ENCODE measurements at places on chromosomes 2 and 18.

DNA sequence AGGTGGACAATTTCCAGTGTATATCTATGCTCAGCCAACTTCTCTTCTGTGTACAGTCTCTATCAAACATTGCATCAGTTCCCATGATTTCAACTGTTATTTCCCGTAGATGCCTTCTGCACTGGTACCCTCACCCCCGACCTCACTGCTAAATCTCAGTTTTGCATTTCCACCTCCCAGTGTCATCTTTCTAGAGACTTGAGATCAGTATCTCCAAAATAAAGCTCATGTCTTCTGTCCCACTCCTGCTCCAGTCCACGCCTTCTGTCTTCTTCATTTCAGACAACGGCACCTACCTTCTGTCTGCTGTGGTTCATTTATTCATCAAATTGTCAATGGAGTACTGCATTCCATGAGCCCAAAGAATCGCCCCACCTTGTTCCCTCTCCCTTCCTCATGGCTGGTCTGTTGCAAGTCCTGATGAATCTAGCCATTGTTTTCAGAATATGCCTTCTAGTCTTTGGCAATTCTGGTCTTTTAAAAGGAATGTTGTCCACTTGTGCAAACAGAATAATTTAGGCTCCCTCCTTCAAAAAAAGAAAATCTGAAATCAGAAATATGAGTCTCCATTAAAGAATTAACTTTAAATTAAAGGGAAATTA lies 23.3 kb upstream of the NPAS2 start:
- no peak for DNase-seq

DNA sequence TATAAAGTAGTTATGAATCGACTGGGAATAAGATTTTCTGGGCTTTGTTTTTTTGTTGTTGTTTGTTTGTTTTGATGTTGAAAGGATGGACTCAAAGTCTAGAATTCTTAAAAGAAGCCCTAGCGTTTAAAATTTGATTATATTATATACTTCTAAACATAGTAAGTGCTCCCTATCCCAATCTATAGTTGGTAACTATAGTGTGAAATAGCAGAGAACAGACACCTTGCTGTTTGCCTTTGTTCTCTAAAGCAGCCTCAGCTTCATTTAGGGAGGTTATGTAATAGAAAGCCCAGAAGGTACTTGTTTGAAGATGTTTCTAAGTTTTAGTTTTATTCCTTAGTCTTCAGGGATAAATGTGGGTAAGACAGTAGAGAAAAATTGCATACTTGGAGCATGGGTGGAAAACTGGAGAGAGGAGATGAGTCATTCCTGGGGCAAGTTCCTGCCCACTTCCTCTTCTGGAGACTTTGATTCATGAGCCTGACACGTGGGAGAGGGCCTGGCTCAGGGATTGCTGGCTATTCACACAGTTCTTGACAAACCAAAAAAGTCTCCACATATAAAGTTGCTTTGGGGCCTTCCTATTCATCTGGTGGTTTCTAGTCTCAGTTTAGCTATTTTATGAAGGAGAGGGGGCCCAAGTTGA lies 131.9 kb downstream of the MYO1B start:
- no peak for DNase-seq

DNA sequence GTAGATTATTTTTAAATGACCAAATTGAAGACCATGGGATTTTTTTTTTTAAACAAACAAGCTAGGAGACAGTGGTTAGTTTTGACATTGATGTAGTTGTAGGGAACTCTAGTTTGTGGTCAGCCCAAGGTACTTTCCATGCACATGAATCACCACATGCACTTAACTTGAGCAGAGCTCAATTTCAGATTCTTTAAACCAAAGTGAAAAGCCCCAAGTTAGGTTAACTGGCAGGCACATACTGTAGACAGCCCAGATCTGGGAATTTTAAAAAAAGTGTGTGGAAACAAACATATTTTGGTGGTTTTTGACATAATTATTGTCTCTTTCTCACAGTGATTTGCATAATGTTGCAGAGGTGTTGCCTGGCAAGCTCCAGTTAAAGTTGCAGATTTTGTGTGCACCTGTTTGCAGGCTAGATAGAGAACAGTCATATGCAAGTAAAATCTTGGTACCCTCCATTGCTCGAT lies 88.4 kb downstream of the BCL2L11 start:
- DNase-seq = no peak

DNA sequence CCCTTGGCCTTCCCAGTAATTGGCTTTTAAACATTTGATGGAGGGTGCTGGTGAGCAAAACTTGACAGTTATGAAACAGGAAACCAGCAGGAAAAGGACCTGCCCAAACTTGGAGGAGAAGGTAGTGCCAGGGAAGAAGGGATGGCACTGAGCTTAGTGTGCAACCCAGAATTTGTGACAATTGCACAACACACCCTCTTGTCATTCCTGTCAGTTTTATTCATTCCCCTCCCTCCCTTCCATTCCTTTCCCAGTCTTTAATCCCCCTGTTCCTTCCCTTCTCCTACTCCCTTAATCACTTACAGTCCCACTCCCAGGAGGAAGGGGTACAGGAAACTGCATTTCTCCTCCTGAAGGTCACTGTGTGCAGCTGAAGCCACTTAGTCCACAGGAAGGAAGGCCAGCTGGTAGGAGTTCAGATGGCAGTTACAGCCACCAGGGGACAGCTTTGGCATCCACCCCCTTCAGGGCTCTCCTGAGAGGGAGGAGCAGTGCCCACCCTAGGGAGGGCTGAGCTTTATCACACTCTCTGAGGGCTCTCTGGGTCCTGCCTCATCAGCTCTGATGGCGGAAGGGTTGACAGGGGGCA lies 24.0 kb upstream of the SIGLEC15 start:
- no peak for DNase-seq

GRCh38 chr2:238591732-238592131 lies 165.0 kb downstream of the ASB1 start:
- DNase-seq = no peak

GRCh38 chr2:239251971-239252370 lies 148.8 kb downstream of the HDAC4 start:
- DNase-seq = no peak

- no peak for DNase-seq
Measured at GRCh38 chr18:79242246-79242645, 153.5 kb upstream of the NFATC1 start.

GRCh38 chr2:188966079-188966571 lies 8.0 kb upstream of the COL3A1 start:
- no peak for DNase-seq

DNA sequence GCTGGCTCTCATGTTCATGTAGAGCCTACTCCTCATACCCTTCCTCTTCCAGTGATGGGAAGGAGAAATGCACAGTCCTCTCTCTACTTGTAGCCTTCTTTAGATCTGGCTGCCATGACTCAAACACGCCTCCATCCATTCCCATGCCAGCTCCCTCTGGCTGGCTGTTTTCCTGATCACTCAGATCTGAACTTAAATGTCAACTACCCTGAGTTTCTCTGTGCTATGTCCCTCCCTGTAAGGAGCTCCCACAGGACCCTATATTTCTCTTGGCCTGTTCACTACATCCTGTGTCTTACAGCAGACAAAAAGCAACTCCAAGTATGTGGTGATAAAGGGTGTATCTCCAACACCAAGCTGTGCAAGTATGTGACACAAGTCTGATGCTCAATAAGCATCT lies 152.4 kb downstream of the TCF4 start:
- DNase-seq = no peak

DNA sequence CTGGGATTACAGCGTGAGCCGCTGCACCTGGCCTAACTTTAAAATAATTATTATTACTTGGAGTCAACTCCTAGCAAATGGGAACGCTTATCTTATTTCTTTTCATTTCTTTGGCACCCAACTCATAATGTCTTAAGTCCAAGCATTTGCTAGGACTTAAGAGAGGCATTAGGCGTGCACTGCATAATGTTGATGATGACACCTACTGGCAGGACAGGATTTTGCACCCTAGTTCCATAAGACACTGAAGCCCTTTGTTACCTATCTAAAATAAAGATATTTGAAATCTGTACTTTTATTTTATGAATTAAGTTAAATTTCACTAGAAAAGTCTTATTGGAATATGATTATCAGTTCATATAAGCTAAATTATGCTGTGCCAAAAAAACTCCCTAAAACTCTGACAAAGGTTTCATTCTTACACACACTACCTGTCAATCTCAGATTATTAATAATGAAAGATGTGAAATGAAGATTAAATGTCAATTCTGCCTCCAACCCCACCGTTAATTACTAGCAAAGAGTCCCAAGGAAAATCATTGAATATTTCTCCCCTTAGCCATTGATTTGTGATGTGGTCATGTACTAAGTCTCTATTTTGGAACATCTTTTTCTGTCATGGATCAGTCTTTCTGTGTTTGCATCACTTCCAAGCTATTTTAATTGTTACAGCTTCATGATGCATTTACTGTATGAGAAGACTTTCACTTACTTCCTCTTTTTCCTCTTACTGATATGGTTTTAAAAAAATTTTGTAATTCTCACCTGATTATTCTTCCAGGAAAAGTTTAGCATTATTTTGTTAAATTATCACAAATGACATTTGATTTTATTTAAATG lies 12.7 kb upstream of the CDH2 start:
- DNase-seq = no peak

- DNase-seq = no peak
Measured at GRCh38 chr2:152924722-152925121, 206.3 kb downstream of the ARL6IP6 start.
